NCI-H2081 (cell line): ENCODE measurements at places on chromosomes 4 and X.

DNA sequence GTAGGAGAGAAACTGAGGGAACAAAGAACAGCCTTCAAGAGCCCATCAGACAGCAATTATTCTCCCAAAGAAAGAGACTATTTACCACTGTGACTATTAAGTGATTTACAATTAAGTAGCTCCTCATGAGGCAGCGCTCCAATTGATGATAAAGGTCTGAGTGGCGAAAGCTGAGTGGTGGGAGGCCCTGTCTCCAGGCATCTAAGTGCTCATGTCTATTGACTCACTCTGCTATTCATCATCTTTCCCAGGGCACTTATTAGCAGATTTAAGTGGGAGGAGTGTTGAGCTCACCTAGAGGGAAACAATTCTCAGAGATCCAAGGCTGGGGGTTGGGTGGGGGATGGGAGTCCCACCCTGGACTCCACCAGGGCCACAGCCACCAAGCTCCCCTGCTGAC is 23.3 kb downstream of the AMER1 start:
- DNase-seq = no peak

GRCh38 chr4:84691170-84691691 is 108.3 kb downstream of the CDS1 start:
- no peak for DNase-seq

DNA sequence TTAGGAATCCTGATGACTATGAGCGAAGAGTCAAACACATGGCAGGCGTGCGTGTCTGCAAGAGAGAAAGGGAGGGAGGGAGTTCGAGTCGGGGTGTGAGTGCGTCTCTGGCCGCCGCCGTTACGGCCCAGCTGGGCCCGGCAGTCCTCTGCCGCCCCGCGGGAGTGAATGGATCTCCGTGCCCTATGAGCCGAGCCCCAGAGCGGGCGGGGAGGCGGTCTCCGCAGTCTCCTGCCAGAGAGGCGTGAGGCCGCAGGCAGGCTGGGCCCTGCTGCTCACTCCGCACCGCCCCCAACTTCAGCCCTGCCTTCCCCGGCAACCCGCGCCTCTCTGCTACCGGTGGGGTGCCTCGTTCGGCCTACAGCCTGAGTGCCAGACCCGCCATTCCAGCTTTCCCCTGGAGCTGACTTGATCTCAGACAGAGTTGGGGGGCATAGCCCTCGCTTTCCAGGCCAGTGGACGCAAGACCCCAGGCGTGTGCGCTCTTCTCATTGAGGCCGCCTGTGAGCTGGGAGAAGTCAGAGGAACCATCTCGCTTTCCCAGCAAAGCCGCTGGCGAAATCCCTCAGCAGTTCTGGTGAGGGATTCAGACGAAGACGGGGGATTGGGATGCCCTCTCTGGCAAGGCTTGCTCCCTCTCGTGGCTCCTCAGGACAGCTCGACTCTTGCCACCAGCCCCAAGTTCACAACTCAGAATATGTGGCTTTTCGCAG is 1.4 kb downstream of the SLC16A2 start:
- DNase-seq = no peak

DNA sequence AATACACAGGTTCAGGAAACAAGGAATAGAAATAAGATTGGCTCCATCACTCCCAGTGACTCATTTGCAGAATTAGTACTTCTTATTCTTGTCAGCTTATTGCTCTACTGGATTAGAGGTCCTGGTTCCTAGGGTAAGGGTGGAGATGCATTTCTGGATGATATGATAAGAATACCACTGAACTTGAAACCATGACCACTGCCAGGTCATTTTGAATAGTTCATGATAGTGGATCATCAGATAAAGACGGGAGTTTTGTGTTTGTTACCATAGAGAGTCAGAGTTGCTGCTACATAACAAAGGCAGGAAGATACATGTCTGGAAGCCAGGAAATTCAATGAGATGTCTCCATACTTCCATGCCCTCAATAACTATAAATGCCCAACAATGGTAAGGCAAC is 109.2 kb upstream of the FAT1 start:
- no peak for DNase-seq

- no peak for DNase-seq
Measured at GRCh38 chr4:176066757-176067156, 1.1 kb downstream of the WDR17 start.

DNA sequence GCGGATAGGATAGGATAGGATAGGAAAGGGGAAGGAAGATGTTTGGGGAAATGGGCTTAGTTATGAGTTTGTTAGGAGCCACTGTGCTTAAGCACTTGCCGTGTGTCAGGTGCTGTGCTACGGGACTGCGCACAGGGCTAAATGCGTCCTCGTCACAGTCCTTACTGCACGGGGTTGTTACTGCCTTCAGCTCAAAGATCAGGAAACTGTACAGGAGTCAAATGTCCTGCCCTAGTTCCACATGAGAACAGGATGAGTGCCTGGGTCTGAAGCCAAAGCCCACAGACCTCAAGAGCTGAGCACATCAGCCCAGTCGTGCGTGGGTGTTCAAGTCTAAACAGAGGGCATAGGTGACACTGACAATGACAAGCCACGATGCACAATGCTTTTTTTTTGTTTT is 15.0 kb downstream of the ACSL1 start:
- DNase-seq = no peak

- DNase-seq = no peak
Measured at GRCh38 chr4:38891051-38891983, 23.7 kb downstream of the FAM114A1 start.

GRCh38 chr4:88533088-88533790 is 9.7 kb upstream of the PYURF start:
- no peak for DNase-seq

DNA sequence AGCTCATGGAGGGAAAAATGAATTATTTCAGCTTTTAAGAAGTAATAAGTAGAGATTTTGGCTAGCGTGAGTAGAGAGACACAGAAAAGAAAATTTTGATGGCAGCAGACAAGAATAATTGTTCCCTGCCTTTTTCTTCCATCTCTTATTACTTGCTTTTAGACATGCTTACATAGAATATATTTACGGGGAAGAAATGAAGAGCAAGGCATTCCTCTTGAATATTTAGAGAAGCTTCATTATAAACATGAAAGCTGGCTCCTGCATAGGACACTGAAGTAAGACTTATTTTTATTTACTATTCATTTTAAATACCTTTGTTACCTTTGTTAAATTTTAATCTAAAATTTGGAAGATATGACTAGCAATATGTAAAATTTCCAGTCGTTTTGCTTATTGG is 32.2 kb downstream of the DCK start:
- DNase-seq = no peak

DNA sequence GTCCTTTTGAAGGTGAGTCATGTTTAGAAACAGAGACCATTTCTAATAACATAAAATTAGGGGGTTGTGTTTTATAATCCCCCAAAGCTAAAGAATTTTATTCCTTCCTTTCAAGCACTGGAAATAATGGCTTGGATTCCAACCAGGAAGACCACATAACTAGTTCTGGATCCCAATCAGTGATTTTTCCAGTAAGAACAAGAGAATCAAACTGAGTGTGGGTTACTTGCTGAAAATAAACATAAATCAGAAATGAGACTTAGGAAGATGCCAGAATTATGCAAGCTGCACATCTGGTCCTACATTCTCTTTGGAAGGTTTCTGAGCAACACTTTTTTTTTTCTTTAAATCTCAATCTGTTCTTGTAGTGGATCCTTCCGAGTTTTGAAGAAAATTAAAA is 76.3 kb downstream of the SOWAHB start:
- no peak for DNase-seq

DNA sequence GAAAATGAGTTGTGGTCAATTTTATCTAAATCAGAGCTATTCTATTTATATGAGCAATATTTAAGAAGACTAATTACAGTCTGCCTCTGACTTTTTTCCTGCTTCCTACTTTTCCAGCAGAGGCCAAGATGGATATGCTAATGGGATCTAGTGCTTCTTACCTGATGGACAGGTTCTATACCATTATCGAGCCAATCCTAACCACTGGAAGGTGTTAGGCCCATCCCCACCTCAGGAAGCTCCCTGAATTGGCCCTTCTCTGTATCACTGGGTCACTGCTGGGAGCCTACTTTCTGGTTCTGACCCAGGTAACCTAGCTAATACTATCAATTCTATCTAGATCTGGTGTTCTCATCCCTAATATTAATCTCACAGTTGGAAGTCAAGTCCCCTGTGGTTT is 577 bp upstream of the YIPF7 start:
- no peak for DNase-seq

GRCh38 chr4:164725066-164725465 is 28.9 kb upstream of the SMIM31 start:
- no peak for DNase-seq

GRCh38 chr4:52714597-52715254 is 36.5 kb downstream of the ERVMER34-1 start:
- no peak for DNase-seq

DNA sequence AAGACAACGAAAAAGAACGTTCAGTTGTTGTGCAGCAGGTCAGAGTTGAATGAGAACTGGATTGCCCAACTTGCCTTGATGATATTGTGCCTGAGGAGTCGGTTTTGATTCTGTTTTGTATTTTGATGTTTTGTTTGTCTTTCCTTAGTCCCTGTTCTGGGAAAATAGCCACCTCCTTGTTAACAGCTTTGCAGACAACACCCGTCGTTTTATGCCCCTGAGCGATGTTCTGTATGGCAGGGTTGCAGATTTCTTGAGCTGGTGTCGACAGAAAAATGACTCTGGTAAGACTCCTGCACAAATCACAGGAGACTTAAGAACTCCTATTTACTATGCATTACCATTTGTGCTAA is 4.5 kb downstream of the BST1 start:
- DNase-seq = no peak

- peak; percentile 3 for DNase-seq
Measured at GRCh38 chr4:110518889-110519490, 43.0 kb downstream of the ENPEP start.

GRCh38 chr4:148071009-148071408 is 339.1 kb downstream of the ARHGAP10 start:
- no peak for DNase-seq

GRCh38 chrX:76428243-76429130 is 977 bp downstream of the MAGEE1 start:
- DNase-seq = no peak

DNA sequence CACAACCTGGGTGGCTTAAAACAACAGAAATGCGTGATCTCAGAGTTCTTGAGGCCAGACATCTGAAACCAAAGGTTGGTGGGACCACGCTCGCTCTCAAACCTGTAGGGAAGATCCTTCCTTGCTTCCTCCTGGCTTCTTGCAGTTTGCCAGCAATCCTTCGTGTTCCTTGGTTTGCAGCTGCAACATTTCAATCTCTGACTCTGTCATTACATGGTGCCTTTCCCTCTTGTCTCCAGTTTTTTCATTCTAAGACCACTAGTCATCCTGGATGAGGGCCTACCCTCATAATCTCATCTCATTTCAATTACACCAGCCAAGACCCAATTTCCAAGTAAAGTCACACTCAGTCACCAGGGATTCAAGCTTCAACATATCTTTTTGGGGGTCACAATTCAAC is 388.0 kb downstream of the GPM6A start:
- DNase-seq = no peak
